ENCODE measurements at places on chromosomes 2 and 18. TPM values are rescaled to one million over a fixed set of nuclear protein-coding genes. Genes with fewer than 3 reads are reported as not detected.

DNA sequence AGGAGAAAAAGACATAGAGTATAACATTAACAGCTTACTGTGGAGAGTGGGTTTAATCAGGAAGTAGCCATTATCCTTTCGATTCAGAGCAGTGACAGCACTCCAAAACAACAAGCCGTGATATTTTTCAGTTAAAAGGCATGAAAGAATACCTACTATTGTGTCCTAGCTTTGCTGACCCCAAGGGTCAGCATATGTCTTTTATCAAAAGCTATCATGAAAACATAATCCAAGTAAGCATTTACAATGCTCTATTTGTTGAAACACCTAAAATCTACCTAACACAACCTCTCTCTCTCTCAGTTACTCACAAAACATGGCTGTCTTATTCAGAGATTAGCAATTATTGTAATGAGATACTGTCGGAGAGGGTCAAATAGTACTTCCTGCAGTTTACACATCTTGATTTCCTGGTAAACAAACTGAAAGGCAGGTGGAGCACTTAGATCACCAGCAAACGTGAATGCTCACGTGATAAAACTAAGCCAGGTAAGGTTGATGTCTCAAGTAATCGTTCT is 100.0 kb downstream of the BAZ2B start:
- H3K4me3 ChIP-seq, result peak overlapping the region; percentile 51
- H3K4me1 ChIP-seq, result peaks cover 34% of the 10 kb centered on the region
- no peaks in the 10 kb centered on the region for H3K36me3 ChIP-seq
- no peak for DNase-seq
- H3K27ac ChIP-seq, result peak overlapping the region; percentile 90
- no peaks in the 10 kb centered on the region for H3K27me3 ChIP-seq

LIPT1 gene
- 6.9 TPM for total RNA-seq

LAMA3 gene
- total RNA-seq, result 370 TPM

GRCh38 chr2:2012505-2012904 is 268.2 kb upstream of the PXDN start:
- H3K4me1 ChIP-seq, result peaks cover 19% of the 10 kb centered on the region
- H3K4me3 ChIP-seq, result no peak overlapping the region
- H3K27me3 ChIP-seq, result no peaks in the 10 kb centered on the region
- no peak overlapping the region for H3K27ac ChIP-seq

DNA sequence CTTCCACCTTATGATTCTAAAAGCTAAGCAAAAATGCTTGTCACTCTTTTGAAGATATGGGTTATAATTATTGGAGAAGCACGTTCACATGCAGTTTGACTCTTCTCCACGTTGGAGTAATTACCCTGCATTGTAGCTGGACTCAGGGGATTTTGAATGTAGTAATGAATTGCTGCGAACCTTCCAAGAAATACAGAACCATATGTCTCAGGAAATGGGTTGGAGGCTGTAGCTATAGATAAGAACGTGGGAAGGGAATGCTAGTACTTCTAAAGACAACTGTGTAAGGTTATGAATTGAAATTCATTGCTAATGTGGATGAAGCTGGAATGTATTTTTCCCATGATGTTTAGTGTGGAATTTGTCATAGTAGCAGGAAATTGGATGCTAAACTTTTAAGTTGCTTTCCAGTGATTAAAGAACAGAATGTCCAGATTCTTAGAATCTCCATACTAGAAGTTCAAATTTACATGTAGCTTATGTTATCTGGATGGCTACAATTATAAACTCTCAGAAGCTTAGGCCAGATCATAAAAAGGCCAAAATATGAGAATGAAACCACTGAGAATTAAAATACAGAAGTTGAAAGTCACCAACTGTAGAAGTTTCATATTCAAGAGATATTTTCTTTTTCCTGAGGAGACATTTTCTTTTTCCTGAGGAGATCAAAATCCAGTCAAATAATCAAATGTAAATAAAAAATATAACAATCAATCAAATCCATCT is 27.3 kb upstream of the SPOPL start:
- no peak overlapping the region for H3K27ac ChIP-seq
- no peak for DNase-seq
- no peak overlapping the region for H3K4me3 ChIP-seq
- no peaks in the 10 kb centered on the region for H3K36me3 ChIP-seq

MEP1B gene
- total RNA-seq, result not detected

- no peak overlapping the region for H3K27ac ChIP-seq
- H3K36me3 ChIP-seq, result no peaks in the 10 kb centered on the region
- no peak overlapping the region for H3K4me3 ChIP-seq
- H3K27me3 ChIP-seq, result no peaks in the 10 kb centered on the region
- no peak for DNase-seq
Measured at GRCh38 chr2:24438106-24438505, 52.9 kb upstream of the NCOA1 start.

GALNT5 gene
- total RNA-seq, result 0.98 TPM

GKN2 gene
- not detected for total RNA-seq

MRPL30 gene
- total RNA-seq, result 26.7 TPM

OLA1 gene
- 68.5 TPM for total RNA-seq

DNA sequence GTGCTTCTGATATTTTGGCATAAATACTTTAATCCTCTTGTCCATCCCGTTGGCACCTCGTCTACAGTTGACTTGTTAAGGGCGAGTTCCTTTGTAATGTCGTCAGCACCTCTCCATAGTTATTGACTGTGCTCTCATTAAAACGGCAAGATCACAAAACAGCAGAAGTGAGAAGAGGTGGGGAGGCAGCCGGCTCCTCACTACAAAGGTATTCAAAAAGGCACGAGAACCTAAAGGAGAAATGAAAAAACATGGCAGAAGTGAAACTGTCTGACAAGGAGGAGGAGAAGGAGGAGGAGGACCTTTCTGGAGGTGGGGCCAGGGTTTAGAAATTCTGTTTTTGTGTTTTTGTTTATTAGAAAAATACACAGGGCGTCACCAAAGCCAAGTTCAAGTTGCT is 235.6 kb downstream of the BCL11A start:
- no peaks in the 10 kb centered on the region for H3K36me3 ChIP-seq
- H3K27ac ChIP-seq, result no peak overlapping the region
- no peaks in the 10 kb centered on the region for H3K4me1 ChIP-seq
- no peaks in the 10 kb centered on the region for H3K27me3 ChIP-seq

SERPINB7 gene
- 214 TPM for total RNA-seq

DNA sequence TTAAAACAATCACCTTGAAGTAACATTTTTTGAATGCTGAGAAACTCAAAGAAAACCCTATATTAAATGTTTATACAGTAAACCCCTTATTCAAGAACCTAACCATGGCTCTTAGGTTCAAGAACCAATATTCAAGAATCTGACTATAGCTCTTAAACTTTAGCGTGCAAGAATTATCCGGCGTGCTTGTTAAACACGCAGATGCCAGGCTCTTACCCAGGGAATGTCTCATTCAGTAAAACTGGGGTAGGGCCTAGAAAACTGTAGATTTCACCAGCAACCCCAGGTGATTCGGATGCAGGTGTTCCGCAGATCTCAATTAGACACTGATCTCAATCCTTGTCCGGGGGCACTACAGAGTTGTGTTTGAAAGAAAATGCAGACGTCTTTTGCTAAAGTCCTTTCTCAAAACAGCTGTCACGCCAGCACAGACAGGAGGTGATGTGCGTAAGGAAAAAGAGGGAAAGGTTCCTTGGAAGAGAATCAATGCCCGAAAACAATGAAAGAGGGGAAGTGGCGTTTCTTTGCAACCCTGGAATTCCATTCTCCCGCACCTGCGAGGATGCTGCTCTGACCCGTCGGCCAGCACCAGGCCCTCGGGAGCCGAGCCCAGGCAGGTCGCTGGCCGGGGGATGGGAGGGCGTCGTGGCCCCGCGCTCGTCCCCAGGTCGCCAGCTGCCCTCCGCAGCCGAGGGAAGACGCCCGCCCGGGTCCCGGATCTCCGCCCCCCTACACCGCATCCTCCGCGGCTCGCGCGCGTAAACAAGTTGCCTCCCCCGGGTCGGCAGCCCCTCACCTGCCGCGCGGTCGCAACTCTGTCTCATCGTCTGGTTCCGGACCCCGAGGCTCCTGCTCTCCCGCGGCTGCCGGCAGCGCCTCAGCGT is 851 bp downstream of the EIF2AK3 start:
- no peaks in the 10 kb centered on the region for H3K36me3 ChIP-seq
- peak overlapping the region; percentile 86 for H3K4me3 ChIP-seq
- peak overlapping the region; percentile 97 for H3K27ac ChIP-seq

DNA sequence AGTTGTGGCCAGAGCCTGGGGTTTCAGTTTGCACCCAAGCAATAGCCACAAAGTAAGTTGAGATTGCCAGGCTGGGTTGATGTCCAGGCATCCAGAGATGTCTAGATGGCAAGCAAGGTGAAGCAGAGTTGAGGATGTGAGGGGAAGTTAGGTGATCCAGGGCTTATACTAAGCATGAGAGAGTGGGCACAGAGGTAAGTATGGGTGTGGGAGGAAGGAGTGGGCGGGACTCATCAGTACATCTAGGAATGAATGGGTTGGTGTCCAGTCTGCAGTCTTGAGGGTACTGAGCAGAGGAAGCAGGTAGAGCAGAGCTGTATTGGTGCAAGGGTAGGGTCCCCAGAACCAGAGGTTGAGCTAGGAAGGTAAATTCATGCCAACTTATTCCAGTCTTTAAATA is 1.5 kb downstream of the SEMA4F start:
- H3K4me1 ChIP-seq, result peaks cover 12% of the 10 kb centered on the region
- no peak overlapping the region for H3K4me3 ChIP-seq
- H3K36me3 ChIP-seq, result peaks cover 3% of the 10 kb centered on the region
- no peak for DNase-seq

- H3K27me3 ChIP-seq, result no peaks in the 10 kb centered on the region
- peaks cover 19% of the 10 kb centered on the region for H3K4me1 ChIP-seq
- H3K36me3 ChIP-seq, result peaks cover 50% of the 10 kb centered on the region
- H3K27ac ChIP-seq, result no peak overlapping the region
Measured at GRCh38 chr2:27053776-27054175, 2.3 kb downstream of the AGBL5 start.

MRPS5 gene
- total RNA-seq, result 57.1 TPM

- no peaks in the 10 kb centered on the region for H3K36me3 ChIP-seq
- no peaks in the 10 kb centered on the region for H3K27me3 ChIP-seq
- H3K4me3 ChIP-seq, result no peak overlapping the region
Measured at GRCh38 chr2:211923019-211923418, 615.6 kb downstream of the ERBB4 start.

- H3K27me3 ChIP-seq, result no peaks in the 10 kb centered on the region
- no peak overlapping the region for H3K4me3 ChIP-seq
- H3K4me1 ChIP-seq, result peaks cover 15% of the 10 kb centered on the region
- no peaks in the 10 kb centered on the region for H3K36me3 ChIP-seq
- no peak for DNase-seq
- no peak overlapping the region for H3K27ac ChIP-seq
Measured at GRCh38 chr18:6366776-6367175, 47.9 kb downstream of the L3MBTL4 start.

- peak overlapping the region; percentile 40 for H3K27ac ChIP-seq
- H3K27me3 ChIP-seq, result no peaks in the 10 kb centered on the region
- no peak for DNase-seq
- H3K4me1 ChIP-seq, result peaks cover 18% of the 10 kb centered on the region
- H3K36me3 ChIP-seq, result no peaks in the 10 kb centered on the region
Measured at GRCh38 chr2:196987649-196988364, 61.3 kb upstream of the PGAP1 start.

DNA sequence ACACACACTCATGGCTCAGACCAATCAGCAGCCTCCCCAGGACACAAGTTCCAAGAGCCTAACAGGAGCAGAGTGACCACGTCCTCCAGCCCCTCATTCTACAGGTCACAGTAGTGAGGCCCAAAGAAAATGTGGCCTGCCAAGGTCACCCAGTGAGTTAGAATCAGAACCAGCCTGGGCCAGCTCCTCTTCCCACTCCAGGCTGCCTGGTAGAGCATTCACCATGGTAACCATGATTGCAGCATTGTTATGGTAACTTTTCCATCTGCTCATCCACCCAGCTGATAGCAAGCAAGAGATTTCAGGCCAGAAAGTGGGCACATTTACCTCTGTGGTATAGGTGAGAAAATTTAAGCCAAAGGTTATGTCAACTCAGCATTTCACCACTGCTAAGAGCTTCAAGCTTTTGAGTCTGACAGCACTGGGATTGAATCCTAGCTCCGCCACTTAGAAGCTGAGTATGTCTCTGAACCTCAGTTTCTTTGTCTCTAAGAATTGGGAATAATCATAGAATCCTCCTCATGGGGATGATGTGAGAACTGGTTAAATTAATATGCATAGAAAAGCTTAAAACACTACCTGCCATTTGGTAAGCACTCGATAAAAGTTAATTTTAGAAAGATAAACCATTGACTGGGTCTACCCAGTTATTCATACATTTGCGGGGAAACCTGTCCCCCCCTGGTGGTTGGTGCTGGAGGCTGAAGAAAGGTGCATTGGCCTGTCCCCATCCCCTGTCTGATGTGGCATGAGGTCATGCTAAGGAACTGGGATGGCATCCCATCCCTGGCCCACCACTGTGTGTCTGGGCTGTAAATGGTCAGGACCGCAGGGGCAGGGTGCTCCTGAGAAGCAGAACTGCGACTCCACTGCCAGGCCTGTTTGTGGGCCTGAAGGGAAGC is 181.5 kb downstream of the KLHL29 start:
- no peak overlapping the region for H3K27ac ChIP-seq
- no peak overlapping the region for H3K4me3 ChIP-seq
- peaks cover 28% of the 10 kb centered on the region for H3K4me1 ChIP-seq
- no peak for DNase-seq
- H3K36me3 ChIP-seq, result peaks cover 5% of the 10 kb centered on the region

DNA sequence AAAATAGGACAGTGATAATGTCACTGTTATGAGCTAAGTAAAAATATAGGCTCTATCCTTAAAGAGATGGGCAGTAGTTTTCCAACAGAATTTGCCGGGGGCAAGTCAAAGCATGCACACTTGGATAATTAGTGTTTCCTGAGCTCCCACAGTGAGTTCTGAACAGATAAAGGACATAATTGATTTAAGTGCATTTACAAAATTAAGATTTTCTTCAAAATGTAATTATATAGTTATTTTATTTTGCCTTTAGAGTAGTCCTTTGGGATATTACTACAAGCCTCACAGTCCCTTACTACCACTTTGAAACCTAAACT is 107.6 kb downstream of the RAPGEF4 start:
- H3K4me3 ChIP-seq, result no peak overlapping the region
- DNase-seq, result no peak
- peaks cover 20% of the 10 kb centered on the region for H3K4me1 ChIP-seq
- H3K36me3 ChIP-seq, result no peaks in the 10 kb centered on the region

DNA sequence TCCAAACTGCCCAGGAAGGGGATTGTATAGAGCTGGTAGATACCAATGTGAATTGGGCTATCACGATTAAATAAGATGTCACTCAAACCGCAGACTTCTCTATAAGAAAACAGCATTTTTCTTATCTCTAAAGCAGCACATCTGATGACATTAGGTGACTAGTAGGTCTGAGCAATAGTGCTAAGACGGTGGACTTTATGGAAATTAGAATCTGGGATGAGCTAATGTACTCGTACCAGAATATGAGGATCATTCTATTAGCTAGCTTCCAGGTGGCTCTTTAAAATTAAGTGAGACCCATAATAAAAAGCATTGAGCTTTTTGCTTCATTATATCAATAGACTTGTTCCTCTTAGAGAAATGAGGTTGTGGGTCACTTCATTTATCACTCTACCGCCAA is 130.0 kb upstream of the MC4R start:
- no peaks in the 10 kb centered on the region for H3K4me1 ChIP-seq
- DNase-seq, result no peak
- H3K36me3 ChIP-seq, result no peaks in the 10 kb centered on the region
- no peaks in the 10 kb centered on the region for H3K27me3 ChIP-seq

All from suprapubic skin (tissue), 4 donors.